Activated naive CD8-positive, alpha-beta T cell treated with anti-CD3 and anti-CD28 coated beads, Interleukin-2, amount 50 U/mL, for 16 hours (primary cell): ENCODE measurements at places on chromosomes 12 and 14.

DNA sequence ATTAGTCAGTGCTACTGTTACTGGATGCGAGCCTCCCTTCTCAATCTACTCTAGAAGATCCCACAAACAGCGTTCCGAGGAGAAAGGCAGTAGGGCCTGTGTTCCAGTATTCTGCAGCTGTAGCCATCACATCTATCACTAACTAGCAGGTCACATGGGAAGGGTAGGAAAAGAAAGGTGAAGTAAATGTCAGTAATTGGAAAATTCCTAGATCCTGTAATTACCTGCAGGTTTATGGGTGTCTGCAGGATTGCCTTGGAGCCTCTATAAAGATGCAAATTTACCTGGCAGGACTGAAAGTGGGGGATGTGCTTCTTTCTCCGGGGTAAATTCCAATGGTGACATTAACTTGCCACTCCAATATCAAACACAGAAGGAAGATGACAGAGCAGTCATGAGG, 77.8 kb downstream of the FERMT2 start:
- no peak for DNase-seq

- DNase-seq = no peak
These were observed 419 bp upstream of the ATXN7L3B start for GRCh38 chr12:74537126-74537706.

DNA sequence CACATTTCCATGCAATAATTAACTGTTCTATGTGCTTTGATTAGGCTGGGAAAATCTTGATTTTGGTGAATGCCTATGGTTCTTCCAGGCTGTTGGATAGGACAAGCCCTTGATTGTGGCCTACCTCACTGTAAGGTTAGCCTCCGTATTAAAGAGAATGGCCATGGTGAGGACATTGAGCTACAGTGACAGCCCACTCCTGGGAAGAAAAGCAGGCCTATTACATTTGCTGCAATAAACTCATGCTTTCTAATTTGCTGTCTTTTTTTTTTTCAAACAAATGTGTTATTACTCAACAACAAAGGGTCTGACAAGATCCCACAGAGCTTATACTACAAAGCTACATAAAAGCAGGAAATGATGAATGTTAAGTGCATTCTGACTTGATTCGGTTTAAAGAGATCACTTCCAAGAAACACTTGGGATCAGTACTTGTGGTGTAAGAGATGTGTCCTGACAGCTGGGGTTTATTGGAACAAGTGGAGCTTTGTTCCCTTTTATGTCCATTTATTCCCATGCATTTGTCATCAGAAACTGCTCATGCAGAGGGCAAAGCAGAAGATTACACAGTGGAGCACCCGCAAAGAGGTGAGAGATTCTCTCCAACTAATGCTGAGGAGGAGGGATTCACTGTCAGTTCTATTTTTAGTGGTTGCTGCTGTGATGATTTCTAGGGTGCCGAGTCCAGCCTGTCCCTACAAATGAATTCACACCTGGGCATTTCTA, 29.1 kb upstream of the KCNK10 start:
- DNase-seq = no peak

GRCh38 chr12:32970465-32971110, 74.0 kb upstream of the PKP2 start:
- DNase-seq = no peak

GRCh38 chr14:53956427-53957201, at the start of gene BMP4:
Gene BMP4, minus strand, starts transcription at chr14:53956825. Its CDS starts 4,603 bp downstream, at chr14:53952222.
- DNase-seq = no peak

DNA sequence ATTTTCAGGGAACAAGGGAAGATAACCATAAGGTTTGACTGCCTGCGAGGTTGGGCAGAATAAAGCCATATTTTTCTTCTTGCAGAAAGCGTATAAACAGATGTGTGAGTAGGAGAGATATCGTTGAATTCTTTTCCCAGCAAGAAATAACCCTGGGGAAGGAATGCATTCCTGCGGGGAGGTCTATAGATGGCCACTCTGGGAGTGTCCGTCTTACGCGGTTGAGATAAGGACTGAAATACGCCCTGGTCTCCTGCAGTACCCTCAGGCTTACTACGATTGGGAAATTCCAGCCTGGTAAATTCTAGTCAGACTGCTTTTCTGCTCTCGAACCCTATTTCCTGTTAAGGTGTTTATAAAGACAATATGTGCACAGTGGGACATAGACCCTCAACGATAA, 225.0 kb downstream of the LRIG3 start:
- no peak for DNase-seq

DNA sequence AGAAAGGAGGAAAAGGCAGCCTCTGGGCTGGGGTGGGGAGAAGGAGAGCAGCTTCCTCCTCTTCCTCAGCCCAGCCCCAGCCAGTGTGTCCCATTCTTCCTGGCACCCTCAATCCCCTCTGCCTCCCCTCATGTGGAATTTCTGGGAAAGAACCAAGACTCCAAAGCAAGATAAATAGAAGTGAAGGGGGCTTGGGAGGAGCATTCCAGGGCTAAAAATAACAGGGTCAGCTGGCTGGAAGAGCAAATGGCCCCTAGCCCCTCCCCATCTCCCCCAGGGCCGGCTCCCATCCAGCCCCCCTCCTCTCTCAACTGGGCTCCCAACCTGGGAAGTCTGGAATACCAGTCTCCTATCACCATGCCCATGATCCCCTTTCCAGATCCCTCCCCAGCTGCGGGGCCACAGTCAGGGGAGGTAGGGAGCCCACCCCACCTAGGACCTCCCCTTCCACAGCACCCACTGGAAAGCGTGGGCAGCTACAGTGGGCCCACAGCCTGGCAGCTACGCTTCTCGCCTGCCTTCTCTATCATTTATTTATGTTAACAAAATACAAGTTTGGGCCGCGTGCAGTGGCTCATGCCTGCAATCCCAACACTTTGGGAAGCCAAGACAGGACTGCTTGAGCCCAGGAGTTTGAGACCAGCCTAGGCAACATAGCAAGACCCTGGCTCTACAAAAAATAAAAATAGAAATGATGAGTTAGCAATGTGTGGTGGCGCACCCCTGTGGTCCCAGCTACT, 88.3 kb downstream of the IRF2BPL start:
- no peak for DNase-seq

DNA sequence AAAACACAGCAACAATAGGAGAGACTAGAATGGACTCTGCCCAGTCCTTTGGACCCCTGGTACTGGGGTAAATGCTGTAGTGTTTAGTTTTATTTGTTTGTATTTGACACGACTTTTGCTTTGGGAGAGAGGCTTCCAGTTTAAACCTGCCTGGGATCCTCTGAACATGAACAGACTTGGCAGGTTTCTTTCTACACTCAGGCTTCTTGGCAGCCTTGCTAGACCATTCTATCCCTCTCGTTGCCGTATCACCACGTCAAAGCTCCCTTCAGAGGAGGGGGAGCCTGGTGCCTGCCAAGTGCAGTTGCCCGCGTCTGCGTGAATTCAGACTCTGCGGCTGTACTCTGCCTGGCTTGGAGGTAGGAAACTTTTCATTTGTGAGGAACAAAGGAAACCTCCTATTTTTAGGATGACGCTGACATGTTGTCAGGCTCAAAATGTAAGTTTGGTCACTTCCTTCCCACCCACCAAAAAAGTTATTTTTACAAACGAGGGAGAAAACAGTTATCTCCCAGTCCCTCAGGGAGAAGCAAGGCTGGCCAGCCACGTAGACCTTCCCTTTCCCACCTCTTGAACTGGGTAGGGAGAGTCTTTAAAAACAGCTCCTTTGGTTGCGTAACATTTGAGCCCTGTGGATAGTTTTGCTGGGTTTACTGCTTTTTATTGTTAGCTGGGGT, 25.9 kb downstream of the CD9 start:
- DNase-seq = no peak

DNA sequence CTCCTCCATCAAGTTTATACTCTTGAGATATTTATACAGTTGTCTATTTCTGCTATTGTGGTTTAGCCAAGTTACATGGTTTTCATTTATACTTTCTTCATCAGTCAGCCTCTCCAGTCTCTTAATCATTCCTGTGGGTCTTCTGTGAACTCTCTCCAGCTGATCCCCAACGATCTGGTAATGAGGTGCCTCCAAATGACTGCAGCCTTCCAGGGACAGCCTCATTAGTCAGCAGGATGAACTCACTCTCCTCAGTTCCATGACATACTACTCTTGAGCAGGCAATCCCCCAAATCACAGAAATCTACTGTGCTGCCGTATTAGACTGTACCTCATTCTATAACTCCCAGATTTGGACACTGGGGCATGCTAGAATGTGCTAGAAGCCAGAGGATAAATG, 15.3 kb downstream of the AREL1 start:
- no peak for DNase-seq

DNA sequence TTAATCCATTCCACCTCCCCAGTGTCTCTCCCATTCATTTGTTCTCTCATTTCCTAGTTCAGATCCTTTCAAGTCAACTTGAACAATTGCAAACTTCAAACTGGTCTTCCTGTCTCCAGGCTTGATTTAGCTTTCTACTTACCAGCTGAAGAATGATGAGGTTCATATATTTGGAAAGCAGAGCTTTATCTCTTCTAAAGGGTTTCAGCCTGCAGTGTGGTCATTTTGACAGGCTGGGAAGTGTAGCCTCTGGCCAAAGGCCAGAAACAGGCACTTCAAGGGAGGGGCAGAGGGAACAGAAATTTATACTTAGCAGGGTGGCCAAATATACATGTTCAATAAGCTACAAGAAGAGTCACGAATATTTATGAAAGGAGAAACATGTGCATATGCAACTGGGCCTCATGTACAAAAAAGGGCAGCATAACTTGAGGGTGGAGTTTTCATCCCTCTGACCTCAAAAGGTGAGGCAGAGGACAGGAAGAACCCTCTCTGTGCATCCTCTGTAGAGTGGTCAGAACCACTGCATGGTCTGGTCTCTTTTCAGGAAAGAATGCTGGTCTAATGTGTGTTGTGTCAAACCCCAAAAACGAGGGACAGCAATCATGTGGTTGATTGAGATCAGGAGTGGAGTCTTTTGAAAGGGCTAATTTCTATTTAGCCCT, 34.0 kb upstream of the HECTD1 start:
- no peak for DNase-seq

- no peak for DNase-seq
These were observed 6.7 kb downstream of the ARHGEF25 start for GRCh38 chr12:57617942-57618341.

GRCh38 chr12:78183824-78184223, 353.1 kb downstream of the NAV3 start:
- no peak for DNase-seq

- no peak for DNase-seq
These were observed 8.1 kb downstream of the L2HGDH start for GRCh38 chr14:50303744-50304471.

DNA sequence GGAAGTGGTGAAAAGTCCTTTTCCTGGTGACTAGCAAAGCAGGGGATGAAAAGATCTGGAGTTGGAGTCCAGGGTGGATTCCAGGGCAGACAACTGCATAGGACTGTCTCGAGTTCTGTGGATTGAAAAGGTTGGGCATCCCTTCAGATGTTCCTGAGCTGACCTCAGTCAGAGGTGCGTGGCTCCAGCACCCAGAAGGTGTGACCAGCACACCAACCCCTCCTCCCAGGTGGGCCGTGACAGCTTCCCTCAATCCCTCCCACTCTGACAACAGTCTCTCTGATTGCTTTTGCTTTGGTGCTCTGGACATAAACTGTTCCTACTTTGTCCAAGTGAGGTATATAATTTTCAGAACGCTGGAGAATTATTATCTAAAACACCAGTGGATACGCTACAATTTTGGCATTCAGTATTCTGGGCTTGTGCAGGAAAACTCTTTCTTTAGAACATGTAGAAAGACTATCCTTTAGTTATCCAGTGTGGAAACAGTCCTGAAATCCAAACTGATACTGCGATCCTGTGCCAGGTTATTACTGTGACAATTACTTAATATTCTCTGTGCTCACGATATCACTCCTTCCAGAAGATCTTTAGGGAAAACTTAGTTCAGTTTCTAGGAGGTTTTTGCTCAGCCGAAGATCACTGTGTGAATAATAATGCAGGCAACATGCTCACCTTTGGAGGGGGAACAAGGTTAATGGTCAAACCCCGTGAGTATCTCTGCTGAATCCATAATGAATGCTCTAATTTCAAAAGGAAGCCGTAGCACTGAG, 87.9 kb downstream of the DAD1 start:
- no peak for DNase-seq

GRCh38 chr12:89962648-89963047, 254.0 kb upstream of the ATP2B1 start:
- DNase-seq = no peak

DNA sequence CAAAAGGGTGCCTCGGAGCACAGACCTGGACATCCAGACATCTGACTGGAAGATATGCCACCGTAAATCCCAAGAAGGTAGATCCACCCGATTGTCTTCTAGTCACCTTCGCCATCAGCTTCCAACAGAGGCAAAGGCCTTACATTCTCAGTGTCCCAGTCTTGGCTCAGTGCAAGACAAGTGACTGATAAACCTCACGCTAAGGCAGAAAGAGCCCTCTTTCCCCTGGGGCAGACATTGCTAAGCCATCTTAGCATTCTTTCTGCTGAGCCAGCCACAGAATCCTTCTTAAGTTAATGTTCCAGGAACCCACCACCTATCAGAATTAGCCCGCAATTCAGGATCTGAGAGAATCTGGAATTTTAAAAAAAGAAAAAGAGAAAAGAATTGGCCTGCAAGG, 4.3 kb upstream of the PLEKHG6 start:
- DNase-seq = no peak
